ENCODE measurements at places on chromosomes 12 and 14. TPM values are rescaled to one million over a fixed set of nuclear protein-coding genes. Genes with fewer than 3 reads are reported as not detected.

OTUB2 gene
- total RNA-seq = 3.0 TPM

MANSC4 gene
- not detected for total RNA-seq

OR6C2 gene
- total RNA-seq = not detected

POLR3B gene
- total RNA-seq = 4.8 TPM

FAM216A gene
- 19.9 TPM for total RNA-seq

HOTAIR gene
- 0.21 TPM for total RNA-seq

P2RX7 gene
- total RNA-seq = not detected

AICDA gene
- total RNA-seq = 0.15 TPM

ADAMTS20 gene
- not detected for total RNA-seq

FAM90A1 gene
- 0.21 TPM for total RNA-seq

ZNF891 gene
- total RNA-seq = 0.37 TPM

PIK3C2G gene
- total RNA-seq = not detected

KLHL33 gene
- total RNA-seq = not detected

SSTR1 gene
- not detected for total RNA-seq

MSRB3 gene
- total RNA-seq = 22.8 TPM

RABGGTA gene
- total RNA-seq = 17.5 TPM

TBX3 gene
- total RNA-seq = 53.3 TPM

TAS2R46 gene
- total RNA-seq = not detected

OR6C70 gene
- not detected for total RNA-seq

CKAP4 gene
- total RNA-seq = 82.6 TPM

IFNG gene
- total RNA-seq = not detected

MYO1H gene
- total RNA-seq = not detected

LRRIQ1 gene
- 0.69 TPM for total RNA-seq

SYT10 gene
- total RNA-seq = not detected

MLH3 gene
- total RNA-seq = 17.5 TPM

OVCH1 gene
- not detected for total RNA-seq

KRT8 gene
- 5,083 TPM for total RNA-seq

RTN1 gene
- not detected for total RNA-seq

NUAK1 gene
- 6.2 TPM for total RNA-seq

MARCHF9 gene
- total RNA-seq = 8.3 TPM

CACNA1C gene
- total RNA-seq = 0.07 TPM

DHRS4L2 gene
- total RNA-seq = 29.5 TPM

ATF7IP gene
- total RNA-seq = 5.0 TPM

NGB gene
- total RNA-seq = not detected

Data from A549 treated with Hydrocortisone at 1 μM for 4 hours (cell line).